NCI-H2081 treated with DMSO at 0.1 percent for 48 hours (cell line): ENCODE measurements at places on chromosomes 12 and 14.

DNA sequence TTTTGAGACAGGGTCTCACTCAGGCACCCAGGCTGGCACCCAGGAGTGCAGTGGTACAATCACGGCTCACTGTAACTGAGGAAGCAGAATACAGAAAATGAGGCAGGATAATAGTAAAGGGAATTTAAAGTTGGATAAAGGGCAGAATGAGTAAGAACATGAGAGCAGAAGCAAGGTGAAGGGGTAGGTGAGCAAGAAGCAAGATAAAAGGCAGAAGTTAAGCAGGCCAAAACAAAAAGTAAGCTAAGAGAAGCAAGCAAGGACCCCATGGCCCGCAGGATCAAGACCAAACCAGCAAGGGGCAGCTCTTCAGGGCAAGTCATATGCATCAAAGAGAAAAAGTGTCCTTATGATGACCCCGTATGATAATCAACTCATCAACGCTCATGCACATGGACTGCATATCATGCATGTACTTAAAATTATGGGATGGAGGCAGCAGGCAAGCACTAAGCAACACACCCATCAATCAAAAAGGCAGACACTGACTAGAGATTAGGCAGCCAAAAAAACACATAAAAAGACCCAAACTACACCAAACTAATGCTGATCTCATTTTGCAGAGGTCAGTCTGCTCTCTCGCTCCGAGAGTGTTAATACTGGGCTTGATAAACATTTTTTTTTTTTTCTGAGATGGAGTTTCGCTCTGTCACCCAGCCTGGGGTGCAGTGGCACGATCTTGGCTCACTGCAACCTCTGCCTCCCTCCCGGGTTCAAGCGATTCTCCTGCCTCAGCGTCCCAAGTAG, 11.6 kb downstream of the TIMELESS start:
- DNase-seq, result no peak

GRCh38 chr14:103310576-103311095, 23.4 kb upstream of the EIF5 start:
- DNase-seq, result no peak

- no peak for DNase-seq
Observed at GRCh38 chr14:96783915-96784224, 13.3 kb upstream of the VRK1 start.

DNA sequence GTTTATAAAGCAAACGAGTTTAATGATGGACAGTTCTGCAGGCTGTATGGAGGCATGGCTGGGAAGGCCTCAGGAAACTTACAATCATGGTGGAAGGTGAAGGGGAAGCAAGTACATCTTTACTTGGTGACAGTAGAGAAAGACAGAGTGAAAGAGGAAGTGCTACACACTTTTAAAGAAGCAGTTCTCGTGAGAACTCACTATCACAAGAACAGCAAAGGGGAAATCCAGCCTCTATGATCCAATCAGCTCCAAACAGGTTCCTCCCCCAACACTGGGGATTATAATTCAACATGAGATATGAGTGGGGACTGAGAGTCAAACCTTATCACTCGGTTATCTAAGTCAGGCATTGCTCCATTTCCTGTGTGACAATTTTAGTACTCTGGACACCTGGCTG, 189.9 kb upstream of the CNTN1 start:
- no peak for DNase-seq

- DNase-seq, result no peak
Observed at GRCh38 chr14:77097006-77097699, 905 bp upstream of the CIPC start.

GRCh38 chr12:105347499-105347898, 17.0 kb downstream of the C12orf75 start:
- DNase-seq, result no peak

GRCh38 chr12:15662983-15663659, 126.1 kb downstream of the EPS8 start:
- no peak for DNase-seq

DNA sequence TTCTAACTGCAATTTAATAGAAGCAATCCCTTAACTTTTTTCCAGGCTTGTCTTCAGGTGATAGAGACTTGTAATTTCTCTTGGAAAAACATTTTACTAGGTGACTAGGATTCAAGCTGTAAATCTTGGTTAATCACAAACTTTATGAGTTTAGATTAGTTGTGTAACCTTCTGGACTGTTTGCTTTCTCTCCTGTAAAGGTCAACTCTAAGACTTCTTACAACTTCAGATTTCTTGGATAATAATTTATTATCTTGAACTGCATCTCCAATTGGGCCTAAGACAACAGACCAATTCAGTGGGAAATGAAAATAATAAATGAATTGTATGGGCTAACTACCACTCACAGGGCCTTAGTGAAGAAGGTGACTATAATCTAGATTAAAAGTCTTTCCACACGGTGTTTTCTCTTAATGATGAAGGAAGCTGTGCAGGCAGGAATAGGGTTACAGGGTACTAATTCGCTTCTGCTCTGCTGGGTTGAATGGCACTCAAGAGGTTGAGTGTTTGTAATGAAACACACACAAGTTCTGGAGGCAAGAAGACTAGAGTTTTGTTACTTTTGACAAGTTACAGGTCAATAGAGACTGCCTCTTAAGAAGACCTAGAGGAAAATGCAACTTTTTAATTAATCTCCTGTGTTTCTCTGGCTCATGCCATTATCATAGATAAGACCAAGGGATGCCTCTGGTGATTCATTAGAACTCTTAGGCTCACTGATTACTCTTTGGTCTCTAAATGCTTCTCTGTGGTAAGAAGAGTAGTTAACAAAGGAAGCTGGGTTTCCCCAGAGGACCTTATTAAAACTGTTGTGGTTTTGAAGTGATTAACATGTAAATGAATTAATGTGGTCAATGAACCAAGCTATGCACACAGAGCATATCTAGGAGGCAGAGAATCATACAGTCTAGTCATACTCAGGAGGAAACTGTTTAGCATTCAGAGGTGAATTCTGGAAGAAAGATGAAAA, 30.0 kb upstream of the OR4E1 start:
- no peak for DNase-seq

DNA sequence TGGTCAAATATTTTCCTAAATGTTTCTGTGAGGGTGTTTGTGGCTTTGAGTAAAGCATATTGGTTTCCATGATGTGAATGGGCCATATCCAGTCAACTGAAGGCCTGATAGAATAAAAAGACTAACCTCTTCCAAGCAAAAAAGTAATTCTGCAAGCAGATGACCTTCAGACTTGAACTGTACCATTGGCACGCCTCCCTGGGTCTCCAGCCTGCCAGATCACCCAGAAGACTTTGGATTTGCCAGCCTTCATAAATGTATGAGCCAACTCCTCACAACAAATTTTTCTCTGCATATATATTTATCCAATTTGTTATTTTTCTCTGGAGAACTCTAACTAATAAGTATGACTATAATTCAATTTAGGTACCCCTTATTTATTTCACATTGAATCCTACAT, 190.3 kb downstream of the KIF21A start:
- DNase-seq, result no peak

DNA sequence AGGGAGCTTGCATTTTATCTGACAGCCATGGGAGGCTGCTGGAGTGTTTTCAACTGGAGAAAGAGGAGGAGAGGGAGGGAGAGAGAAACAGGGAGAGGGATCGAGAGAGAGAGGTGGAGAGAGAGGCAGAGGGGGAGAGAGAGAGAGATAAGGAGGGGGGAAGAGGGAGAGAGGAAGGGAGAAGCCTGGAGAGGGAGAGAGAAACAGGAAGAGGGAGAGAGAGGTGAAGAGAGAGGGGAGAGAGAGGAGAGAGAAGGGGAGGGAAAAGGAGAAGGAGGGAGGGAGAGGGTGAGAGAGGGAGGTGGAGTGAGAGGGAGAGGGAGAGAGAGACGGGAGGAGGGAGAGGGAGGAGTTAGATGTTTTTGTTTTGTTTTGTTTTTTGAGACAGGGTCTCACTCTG, 45.6 kb downstream of the DNAH10 start:
- no peak for DNase-seq

DNA sequence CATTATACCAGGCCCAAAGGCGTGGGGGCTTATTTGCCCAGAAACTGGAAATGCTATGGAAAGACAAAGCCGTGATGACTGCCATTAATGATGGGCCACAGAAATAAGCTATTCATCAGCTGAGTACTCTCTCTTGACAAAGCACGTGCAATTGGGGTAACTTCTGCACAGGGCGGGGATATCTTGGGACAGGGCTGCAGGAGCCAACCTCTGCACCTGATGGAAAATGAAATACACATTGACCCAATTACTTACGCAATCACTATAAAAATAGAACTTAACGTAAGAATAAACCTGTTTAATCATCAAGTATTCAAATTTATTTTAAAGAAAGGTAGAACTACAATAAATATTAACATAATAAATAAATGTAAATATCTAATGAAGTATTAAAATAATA, 180.1 kb upstream of the NTF3 start:
- no peak for DNase-seq

DNA sequence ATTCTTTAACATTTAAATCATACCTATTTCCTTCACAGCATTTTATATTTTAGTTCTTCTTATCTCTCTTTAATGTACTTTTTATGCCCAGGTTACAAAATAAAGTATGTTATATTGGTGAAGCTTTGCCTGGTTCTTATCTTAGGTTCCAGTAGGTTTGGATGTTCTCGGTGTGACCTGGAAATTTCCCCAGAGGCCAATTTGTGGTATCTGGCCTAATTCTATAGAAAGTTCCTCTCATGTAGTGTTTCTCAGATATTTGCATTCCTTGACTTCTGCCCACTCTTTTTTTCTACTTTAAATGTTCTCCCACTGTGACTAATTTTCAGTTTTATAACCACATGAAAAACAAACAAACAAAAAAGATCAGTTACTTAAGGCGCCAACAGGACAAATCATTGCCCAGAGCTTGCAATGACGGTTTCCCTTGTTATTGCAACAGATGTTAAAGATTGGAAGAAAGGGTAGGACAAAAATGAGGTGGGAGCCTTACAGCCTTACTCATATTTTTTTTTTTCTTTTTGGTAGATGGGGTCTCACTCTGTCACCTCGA, 41.2 kb upstream of the PPM1H start:
- DNase-seq, result no peak

DNA sequence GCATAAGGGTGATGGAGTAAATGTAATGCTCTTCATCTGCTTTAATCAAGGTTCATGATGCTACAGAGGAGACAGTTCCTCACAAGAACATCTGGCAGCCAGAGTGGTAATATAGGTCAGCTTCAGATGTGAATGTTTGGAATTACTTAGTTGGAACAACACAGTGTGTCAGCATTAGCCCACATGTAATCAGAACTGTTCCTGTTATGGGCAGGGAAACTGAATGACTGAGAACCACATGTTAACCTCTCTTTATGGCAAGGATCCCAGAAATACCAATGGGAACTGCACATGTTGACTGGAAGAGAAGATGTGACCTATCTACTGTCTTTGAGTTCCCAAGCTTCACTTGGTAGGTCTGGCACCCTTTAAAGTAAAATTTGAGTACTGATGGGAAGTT, 390.1 kb upstream of the PDE3A start:
- DNase-seq, result no peak

DNA sequence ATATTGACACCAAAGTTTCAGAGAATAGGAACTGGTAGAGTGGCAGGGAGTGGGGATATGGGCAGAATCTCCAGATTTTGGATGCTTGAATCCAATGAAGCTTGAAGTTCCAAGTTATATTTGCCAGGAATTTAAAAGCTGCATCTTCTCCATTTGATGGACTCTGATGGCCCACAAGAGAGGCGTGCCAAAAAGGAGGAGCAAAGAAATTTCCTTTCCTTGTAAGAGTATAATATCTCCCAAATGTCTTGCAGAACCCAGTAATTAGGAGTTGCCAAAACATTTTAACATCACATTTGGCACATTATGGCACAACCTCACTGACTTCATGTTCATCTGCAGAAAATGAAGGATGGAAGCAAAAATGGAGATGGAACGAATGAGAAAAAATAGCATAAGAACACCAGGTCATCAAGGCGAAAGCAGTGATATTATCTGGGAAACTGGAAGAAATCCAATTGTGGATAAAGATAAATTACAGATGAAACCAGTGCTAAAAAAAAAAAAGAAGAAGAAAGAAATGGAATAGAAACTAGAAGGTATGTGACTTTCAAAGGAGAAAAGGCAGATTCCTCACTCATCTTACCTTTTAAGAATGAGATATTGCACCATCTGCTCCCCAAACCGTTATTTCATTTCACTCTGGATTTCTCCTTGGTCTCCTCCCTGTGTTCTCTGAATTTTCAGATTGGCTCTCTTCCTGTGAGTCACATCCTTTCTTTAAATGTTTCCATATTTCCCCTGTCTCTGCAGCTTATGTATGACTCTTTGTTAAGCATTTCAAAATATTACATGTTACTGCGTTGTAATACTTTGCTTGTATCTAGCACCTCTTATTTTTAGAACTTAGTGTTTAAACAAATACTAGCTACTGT, 13.5 kb upstream of the FLRT2 start:
- DNase-seq, result no peak

- no peak for DNase-seq
Observed at GRCh38 chr12:94566345-94566744, 84.0 kb downstream of the TMCC3 start.

GRCh38 chr12:127192391-127192790, 1074.6 kb upstream of the TMEM132C start:
- no peak for DNase-seq

DNA sequence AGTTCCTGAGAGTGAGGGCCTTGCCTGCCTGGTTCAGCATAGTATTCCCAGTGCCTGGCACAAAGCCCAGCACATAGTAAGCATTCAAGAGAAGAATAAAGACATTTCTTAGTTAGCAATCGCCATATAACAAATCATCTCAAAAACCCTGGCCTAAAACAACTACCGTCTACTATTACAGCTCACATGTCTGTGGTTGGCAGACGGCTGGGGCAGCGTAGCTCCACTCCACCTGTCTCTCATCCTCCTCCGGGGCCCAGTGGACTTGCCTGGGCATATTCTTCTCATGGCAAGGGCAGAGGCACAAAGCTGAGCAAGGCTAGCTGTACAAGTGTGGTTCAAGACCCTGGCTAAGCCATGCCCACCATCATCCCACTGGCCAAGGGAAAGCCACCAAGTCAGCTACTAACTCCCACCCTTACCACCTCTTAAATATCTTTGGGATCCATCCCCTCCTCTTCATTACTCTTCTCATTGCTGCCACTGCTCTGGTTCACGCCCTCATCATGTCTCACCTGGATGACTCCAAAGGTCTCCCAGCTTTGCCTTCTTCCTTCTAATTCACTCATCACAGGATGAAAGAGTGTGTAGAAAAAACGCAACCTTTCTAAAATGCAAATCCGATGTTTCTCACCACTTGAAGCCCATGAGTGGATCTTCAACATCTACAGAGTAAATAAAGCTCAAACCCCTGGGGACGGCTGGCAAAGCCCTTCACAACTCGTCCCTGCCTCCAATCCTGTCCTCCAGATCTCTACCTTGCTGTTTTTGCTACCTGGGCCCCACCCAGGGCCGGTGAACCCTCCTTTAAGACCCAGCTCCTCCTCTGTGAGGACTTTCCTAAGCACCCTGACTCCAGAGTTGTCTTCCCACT, 10.4 kb downstream of the TMEM229B start:
- no peak for DNase-seq

GRCh38 chr14:86787717-86788116, 1205.3 kb downstream of the GALC start:
- DNase-seq, result no peak

GRCh38 chr12:1629338-1630132, 504 bp downstream of the WNT5B start:
- no peak for DNase-seq

- DNase-seq, result peak; percentile 51
Observed at GRCh38 chr14:77376771-77377501, at the start of the genes SAMD15 and TMED8. TSS of gene SAMD15 (plus strand) at chr14:77377379. CDS start at chr14:77377419, 40 bp downstream. TSS of gene TMED8 (minus strand) at chr14:77377094. CDS start at chr14:77377053, 41 bp downstream.

- DNase-seq, result no peak
Observed at GRCh38 chr14:63642656-63643382, 1.1 kb upstream of the WDR89 start.

- DNase-seq, result no peak
Observed at GRCh38 chr14:51828017-51828797, 32.2 kb upstream of the GNG2 start.

- no peak for DNase-seq
Observed at GRCh38 chr12:1848745-1849144, 28.4 kb downstream of the LRTM2 start.
